ENCODE measurements at places on chromosomes 4 and X.

- no peak for DNase-seq
Measured at GRCh38 chr4:94978904-94979303, 221.1 kb downstream of the BMPR1B start.

DNA sequence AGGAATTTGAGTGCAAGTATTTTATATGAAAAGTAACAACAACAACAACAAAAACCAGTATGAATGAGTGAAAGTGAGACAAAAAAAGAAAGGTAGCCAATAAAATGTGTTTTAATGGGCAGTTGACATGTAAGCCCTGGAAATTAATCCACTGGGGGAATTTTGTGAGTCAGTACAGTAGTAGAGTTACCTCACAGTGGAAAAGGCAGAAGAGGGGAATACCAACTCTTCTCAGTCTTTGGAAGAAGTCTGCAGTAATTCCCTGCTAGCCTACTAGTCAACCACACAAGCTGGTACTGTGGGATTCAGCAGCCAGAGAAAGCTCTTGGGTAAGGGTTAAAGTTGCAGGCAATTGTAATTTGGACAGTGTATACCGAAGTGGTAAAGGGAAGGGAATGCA lies 76.3 kb upstream of the IL15 start:
- no peak for DNase-seq

- DNase-seq = no peak
Measured at GRCh38 chrX:119790977-119791436, 423 bp downstream of the RPL39 start.

DNA sequence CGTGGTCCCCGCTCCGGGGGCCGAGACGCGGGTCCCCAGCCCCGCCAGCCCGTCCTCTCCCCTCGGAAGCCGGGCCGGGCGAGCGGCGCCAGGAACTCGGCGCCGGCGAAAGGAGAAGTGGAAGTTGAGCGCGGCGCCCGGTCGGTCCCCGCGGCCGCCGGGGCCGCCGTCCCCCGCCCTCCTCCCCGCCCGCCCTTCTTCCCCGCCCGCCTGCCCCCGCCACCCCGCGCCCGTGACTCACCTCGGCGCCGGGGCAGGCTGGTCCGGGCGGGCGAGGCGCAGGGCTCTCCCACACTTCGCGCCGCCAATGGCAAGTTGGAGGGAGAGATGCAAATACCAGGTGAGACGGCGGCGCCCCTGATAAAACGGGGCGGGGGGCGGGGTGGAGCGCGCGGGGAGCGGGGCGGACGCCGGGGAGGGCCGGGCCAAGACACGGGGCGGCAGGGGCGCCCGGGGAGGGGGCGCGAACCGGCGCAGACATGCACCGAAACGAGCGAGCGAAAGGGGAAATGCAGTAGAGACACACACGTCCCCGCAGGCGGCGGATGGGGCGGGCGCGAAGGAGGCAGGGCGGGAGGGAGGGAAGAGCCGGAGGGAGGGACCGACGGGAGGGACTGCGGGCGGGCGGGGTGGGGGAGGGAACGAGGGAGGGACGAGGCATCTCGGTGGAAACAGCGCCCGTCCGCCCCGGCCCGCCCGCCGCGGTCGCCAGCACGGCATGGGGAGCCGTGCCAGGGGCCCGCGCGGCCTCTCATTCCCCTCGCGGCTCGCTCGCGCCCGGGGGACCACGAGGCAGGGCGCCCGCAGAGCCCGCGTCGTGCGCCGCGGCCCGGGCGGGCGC lies at the start of gene ELF4:
Gene ELF4, minus strand, starts transcription at position 119 of the 841 bp plus-strand sequence. CDS start 29,167 bp downstream, outside the sequence.
- DNase-seq = peak; percentile 13

DNA sequence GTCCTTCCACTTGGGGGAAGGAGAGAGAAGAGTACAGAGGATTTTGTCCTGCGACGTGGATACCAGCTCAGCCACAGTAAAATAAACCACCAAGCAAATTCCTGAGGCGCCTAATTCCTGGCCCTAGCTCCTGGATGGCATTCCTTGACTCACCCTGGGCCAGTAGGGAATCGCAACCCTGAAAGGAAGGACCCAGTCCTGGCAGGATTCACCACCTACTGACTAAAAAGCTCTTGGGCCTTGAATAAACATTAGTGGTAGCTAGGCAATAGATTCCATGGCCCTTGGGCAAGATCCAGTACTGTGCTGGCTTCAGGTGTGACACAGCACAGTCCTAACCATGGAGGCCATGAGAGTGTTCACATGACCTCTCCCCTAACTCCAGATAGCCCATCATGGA lies 45.6 kb downstream of the GABRA3 start:
- no peak for DNase-seq

DNA sequence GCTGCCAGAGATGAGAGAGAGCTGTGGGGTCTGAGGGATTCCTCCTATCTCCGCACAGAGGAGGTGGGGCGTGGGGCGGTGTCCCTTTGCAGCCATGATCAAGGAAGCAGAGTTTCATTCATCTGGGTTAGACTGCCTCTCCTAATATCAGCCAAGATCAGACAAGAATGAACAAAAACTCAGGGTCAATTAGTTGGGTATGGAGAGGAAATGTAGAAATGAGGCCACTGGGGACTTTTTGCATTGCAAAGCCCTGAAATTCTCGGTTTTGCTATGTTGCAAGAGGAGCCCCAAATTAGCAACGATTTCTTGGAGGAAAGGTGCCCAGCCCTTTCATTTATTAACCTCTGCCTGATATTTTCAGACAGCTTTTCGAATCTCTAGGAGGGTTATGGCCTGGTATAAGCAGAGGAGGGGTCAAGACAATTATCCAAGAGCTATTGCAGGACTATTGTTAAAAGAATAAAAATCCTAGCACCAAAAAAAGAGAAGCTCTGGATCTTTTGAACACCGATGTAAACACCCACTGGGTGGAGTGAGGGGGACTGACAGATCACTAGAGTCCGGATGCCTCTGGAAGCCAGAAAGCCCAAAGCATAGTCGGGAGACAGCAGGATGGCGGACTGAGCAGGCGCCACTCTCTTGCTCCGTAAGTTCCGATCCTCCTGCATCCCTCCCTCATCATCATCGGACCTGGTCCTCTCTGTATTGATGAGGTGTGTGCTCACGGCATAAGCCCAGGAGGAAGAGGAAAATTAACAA lies 34.4 kb upstream of the ACSL1 start:
- DNase-seq = no peak

- DNase-seq = no peak
Measured at GRCh38 chr4:119841361-119841760, 212.8 kb upstream of the PDE5A start.

- no peak for DNase-seq
Measured at GRCh38 chr4:2241003-2241402, 918 bp downstream of the HAUS3 start.
